HS-27A (cell line): ENCODE measurements at places on chromosomes 7 and 10.
A peak's percentile ranks its signal among the peaks of the same experiment; 100 is the strongest.

- no peak for DNase-seq
Measured at GRCh38 chr10:31124852-31125251, 93.2 kb upstream of the ZNF438 start.

DNA sequence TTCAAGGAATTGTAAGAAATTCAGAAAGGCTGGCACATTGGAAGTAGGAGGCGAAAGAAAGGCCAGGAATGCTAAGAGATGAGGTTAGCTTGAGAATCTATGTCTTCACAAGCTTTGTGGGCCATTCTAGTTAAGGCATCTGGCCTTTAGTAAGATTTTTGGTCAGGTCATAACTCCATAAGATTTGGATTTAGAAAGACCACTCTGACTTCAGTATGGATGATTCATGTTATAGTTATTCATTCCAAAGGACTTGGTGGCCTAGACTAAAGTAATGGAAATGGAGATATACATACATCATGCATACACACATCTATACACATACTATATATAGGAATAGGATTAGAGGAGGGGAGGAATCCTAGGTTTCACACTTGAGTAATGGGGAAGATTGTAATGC is 77.5 kb downstream of the SEPTIN7 start:
- peak; percentile 14 for DNase-seq

GRCh38 chr7:125425506-125425905 is 495.9 kb upstream of the POT1 start:
- no peak for DNase-seq

DNA sequence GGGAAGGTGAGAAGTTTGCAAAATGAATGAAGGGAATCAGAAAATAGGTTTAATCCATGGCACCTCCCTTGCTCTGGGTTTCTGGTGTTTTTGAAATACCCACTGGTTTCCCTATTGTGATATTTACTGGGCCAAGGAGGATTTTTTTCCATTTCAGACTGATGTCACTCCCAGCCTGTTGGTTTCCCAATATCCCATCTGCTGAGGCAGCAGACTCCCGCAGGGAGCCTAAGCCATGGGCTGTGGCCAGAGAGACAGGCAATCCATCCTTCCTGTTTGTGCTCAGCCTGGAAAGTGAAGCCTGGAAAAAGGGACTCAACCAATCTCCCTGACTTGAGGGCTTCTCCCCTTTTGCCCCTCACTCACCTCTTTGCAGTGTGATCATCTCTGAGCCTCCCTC is 22.8 kb downstream of the FAM107B start:
- no peak for DNase-seq

DNA sequence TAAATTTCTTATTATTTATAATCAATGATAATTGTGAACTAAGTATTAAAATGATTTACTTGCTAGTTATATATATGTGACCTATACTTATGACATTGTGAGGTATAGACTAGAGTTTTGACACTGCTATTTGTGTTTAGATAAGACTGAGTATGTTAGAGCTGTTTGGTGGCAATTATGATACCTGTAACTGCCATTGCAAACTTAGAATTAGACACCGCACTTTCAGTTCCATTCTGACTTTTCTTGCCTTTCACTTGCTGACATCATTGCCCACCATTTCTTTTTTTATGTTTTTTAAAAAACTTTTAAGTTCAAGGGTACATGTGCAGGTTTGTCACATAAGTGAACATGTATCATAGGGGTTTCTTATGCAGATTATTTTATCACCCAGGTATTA is 214.5 kb downstream of the MBL2 start:
- no peak for DNase-seq
